ENCODE measurements at places on chromosomes 7 and 10.

DNA sequence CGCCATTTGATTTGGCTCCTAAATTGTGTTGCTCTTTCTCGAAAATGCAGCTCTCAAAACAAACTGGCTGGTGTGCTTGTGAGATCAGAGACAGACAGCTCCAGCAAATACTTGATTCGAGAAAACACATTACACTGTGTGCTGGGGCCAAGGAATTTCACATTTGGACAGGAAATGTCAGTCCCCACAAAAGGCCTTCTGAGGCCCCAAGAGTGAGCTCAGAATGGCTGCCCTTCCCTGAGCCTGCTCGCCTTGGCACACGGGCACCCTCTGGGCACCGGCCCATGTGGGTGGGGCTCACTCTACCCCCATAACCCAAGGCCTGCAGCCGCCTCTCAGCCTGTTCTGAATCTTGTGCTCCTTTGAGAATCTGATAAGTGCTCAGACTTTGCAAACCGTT, 13.9 kb upstream of the HSPA12A start:
- DNase-seq = no peak

- peak; percentile 65 for DNase-seq
Observed at GRCh38 chr10:114042895-114043531, 653 bp upstream of the ADRB1 start.

DNA sequence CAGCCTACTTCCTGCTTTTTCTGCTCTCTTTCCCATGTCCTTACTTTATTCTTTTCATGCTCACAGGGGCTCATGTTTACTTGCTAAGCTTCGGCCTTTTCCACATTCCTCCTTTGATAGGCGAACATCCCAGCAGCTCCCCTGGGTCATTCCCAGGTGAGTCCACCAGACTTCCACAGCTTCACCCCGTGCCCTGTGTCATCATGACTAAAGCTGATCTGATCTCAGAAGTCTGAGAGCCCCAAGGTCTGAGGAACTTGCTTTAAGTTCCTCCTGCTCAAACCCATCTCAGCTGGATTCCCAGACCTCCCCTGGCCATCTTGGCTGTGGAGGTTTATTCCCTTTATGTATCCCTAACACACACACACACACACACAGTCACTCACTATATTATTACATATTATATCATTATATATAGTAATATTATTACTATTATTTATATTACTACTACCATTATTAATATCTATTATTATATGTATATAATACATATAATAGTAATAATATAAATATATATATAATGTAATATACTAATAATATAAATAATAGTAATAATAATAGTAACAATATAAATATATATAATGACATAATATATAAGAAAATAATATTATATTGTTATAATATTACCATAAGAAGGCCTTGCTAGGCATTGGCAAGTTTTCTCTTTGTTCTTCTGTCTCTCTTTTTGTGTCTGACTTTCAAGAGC, 295.9 kb downstream of the PTEN start:
- DNase-seq = no peak

DNA sequence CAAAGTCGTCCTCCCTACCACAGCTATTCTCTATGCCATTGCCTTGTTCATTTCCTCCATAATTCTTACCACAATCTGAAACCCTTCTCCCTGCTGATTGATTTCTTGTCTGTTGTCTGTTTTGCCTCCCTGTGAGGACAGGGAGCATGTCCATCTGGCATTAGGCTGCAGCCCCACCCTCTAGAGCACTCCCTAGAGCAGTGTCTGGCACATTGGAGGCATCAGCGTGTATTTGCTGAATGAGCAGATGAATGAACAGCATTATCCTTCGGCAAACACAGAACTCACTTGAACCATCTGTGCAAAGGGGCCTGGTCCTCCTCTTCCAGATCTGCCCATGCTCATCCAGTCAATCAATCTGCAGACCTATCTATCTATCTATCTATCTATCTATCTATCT, 5.1 kb upstream of the DMBT1 start:
- no peak for DNase-seq

DNA sequence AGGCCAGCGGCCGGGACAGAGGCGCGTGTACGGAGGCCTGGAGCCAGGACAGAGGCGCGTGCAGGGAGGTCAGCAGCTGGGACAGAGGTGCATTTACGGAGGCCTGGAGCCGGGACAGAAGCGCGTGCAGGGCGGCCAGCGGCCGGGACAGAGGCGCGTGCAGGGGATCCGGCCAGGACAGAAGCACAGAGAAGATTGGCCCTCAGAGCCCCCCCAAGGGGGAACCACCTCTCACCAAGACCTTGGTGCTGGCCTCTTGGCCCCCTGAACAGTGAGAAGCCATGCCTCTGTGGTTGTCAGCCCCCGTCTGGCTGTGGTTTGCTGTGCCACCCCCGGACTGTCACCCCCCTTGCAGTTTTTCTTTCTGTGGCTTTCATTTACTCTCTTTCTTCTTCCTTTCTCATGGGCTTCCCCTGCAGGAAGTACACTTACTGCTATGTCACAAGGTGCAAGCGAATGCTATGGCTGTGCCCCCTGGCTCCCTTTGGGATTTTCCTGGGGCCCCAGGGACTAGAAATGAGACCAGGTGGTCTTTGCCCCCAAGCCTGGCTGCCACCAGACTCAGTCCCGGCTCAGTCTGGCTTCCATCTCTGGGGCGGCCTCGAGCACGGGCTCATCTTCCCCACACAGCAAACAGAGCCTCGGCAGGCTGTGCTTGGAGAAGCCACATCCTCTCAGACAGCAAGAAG, 41.1 kb downstream of the INSIG1 start:
- DNase-seq = no peak

DNA sequence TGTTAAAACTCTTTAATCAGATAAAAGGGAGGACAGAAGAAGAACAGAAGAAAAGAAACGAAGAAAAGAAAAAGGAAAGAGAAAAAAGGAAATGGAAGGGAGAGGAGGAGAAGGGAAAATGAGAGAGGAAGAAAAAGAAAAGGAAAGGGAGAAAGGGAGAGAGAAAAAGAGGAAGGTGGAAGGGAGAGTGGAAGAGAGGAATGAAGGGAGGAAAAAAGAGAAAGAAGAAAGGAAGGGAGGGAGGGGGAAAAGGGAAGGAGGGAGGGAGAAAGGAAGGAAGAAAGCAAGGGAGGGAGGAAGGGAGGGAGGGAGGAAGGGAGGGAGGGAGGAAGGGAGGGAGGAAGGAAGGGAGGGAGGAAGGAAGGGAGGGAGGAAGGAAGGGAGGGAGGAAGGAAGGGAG, 305.7 kb downstream of the CALN1 start:
- no peak for DNase-seq

GRCh38 chr7:4109481-4110110, 572.5 kb upstream of the FOXK1 start:
- DNase-seq = no peak

DNA sequence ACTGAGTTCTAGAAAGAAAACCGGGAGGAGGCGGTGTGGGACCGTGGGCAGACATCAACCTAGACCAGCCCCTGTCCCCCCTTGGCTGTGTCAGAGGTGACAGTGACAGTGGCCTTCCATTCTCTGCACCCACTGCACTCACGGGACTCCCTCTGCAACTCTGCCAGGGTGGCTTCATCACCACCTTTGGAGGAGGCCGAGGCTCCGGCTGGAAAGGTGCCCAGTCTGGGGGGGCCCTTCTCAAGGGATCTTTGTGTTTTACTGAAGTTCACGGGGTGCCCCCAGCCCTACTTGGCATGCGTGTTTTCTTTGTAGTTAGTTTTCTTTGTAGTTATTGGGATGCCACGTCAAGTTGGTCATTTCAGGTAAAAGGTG, 417.6 kb downstream of the DNAJB6 start:
- no peak for DNase-seq

- DNase-seq = no peak
Observed at GRCh38 chr7:40571796-40572195, 437.0 kb downstream of the SUGCT start.

GRCh38 chr7:77537778-77538280, 734 bp downstream of the PTPN12 start:
- peak; percentile 79 for DNase-seq

- no peak for DNase-seq
Observed at GRCh38 chr10:71074176-71074755, 138.1 kb upstream of the UNC5B start.

DNA sequence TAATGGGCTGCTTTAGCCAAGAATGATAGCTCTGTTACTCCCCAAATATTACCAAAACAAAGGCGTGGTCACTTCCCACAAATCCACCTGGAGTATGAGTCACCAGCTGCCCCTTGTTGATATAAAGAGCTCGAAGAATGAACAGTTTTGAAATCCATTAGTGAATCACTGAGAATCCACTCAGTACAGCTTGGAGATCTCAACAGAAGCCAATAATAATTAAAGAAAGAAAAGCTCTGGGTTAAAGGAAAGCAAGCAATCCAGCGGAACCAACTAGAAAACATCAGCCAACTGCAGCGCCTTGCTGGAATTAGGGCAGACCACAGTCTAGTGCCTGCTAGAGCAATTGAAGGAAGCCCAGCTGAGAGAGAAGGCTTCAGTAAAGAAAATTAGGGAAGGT, 576.0 kb upstream of the C7orf33 start:
- no peak for DNase-seq

GRCh38 chr10:77925795-77926565, 575 bp downstream of the DLG5 start:
- DNase-seq = peak; percentile 81

DNA sequence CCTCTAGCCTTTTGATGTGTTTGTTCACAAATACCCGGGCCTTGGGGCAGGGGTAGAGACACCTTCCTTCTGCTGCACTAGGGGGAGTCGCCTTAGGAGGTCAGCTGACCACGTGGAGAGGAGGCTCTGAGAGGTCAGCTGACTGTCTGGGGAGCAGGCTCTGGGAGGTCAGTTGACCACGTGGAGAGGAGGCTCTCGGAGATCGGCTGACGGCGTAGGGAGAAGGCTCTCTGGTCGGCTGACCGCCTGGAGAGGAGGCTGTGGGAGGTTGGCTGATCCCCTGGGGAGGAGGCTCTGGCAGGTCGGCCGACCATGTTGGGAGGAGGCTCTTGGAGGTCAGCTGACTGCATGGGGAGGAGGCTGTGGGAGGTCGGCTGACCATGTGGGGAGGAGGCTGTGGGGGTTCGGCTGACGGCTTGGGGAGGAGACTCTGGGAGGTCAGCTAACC, 59.6 kb upstream of the LYZL1 start:
- DNase-seq = no peak

GRCh38 chr10:15540727-15541126, 169.6 kb upstream of the FAM171A1 start:
- DNase-seq = no peak

GRCh38 chr10:5582736-5583135, 58.0 kb downstream of the CALML3 start:
- DNase-seq = no peak

DNA sequence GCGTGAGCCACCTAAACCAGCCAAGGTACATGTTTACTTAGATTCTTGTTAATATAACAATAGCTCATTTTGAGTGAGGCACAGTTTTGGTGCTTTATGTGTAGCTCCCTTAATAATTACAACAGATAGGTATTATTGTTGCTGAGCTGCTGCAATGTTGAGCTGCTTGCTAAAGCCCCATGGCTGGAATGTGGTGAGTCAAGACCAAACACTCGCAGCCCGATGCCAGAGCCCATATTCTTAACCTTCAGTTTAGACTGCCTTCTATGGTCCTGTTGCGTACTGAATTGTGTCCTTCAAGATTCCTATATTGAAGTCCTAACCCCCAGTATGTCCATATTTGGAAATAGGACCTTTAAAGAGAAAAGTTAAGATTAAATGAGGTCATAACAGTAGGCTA, 407.1 kb downstream of the NEBL start:
- DNase-seq = no peak

DNA sequence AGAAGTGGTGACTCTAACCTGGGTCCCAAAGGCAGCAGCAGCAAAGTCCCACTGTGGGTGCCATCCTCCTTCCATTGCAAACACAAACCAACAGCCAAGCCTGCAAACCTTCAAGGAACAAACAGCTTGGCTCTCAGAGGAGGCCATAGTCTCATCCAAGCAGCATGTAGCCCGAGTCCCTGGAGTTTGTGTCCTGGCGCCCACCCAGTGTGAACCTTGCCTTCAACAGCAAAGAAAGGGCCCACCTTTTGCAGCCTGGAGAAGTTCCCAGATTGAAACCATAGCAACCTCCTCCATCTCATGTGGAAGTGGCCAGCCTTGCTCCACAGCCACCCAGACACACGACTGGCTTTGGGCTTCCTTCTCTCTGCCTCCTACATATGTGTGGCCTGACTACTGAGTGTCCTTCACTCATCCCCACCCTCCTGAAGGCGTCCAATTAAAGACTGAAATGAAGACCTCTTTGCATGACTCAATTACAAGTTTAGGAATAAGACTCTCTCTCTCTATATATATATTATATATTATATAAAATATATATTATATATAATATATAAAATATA, 106.1 kb downstream of the C10orf90 start:
- no peak for DNase-seq

- DNase-seq = peak; percentile 59
Observed at GRCh38 chr10:50554995-50555568, 68.7 kb downstream of the SGMS1 start.

DNA sequence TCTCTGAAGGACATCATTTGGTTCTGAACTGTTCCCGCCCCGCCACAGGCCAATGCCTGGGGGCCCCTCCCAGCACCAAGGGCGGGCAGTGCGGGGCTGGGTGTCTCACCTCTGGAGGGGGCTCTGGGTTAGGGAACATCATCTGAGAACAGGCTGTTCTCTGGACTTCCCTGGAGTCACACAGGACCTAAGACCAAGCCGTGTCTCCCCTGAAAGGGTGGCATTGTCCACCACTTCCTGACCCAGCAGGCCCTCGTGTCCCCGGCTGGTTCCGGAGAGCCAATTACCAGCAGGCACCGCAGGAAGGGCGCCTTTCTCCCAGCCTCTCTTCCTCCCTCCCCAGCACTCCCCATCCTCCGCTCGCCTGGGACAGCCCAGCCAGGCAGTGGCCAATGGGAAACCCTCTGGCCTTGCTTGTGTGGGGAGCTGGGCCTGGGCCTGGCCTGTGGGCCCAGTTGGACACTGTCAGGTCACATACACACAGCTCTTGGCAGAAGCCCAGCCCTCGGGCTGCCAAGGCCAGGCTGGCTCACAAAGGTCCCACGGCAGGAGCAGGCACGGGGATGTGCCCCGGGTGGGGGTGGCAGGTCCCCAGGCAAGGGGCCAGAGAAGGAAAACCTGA, 119.5 kb downstream of the SPDYE5 start:
- DNase-seq = no peak

- DNase-seq = no peak
Observed at GRCh38 chr7:46494028-46494427, 573.0 kb upstream of the IGFBP3 start.
